ENCODE measurements at places on chromosomes 3 and 15.

DNA sequence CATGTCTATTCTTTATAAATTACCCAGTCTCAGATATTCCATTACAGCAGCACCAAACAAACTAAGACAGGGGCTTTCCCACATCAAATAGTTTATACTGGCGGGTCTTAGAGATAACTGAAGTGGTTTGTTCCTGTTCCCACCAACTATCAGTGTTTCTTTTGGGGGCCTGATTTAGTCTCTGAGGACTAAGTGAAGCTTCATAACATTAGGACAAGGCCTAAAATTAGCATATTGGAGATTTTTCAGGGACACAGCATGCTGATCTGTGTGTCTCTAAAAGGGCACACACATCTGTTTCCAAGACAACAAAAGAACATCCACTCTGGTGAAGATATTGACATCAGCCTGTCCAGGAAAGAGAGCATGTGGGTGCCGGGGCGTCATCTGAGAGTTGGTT lies 72.6 kb upstream of the SEMA6D start:
- DNase-seq, result no peak

GRCh38 chr15:62369454-62369853 lies 204.4 kb upstream of the C2CD4B start:
- no peak for DNase-seq

DNA sequence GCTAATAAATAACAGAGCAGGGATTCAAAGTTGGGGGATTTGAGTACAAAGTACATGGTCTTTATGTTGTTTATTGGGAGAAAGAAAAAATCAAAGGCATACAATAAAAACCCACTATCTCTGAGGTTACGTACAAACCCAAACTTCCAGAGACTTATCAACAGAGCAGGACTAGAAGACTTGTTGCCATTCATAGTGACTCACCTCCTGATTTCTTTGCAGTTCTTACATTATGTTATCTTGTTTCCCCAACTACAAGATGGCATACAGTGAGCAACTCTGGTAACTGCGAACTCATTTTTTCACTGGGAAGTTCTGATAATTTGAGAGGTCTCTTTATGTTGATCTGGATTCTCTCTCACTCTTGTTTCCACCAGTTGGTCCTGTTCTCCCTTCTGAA lies 80.6 kb upstream of the ETV5 start:
- DNase-seq, result no peak

DNA sequence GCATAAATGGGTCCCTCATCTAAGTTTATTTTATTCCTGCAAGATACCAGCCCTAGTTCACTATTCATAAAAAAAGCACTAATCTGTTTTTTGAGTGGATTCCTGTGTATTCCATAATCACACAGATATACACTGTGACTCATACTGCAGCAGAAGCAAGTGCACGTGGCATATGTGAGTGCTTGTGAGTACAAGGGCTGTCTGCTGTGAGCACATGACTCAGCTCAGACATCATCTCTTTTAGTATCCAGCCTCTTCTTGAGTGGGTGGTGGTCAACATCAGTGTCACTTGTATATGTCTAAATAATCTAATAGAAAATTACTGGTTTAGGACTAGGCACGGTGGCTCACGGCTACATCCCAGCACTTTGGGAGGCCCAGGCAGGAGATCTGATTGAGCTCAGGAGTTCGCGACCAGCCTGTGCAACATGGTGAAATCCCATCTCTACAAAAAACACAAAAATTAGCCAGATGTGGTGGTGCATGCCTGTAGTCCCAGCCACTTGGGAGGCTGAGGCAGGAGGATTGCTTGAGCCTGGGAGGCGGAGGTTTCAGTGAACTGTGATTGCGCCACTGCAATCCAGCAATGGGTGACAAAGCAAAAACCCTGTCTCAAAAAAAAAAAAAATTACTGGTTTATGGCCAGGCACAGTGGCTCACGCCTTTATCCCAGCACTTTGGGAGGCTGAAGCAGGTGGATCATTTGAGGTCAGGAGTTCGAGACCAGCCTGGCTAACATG lies 49.8 kb downstream of the NIPA2 start:
- DNase-seq, result peak; percentile 32

DNA sequence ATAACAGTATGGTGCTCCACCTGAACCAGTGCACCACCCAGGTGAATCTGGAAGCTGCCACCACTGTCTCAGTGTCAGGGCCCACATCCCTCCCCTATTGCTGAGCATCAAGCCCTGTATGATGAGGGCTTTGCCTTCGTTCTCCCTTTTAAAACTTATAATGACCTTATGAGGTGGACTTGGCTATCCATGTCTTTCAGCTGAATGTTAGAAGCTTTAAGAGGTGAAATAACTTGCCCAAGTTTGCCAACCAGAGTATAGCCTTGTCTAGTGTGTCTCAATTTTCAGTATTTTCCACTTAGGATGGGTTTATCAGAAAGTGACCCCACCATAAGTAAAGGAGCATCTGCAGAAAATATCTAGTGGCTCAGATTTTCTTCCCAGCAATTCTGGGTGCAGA lies 87.8 kb downstream of the SHOX2 start:
- no peak for DNase-seq

DNA sequence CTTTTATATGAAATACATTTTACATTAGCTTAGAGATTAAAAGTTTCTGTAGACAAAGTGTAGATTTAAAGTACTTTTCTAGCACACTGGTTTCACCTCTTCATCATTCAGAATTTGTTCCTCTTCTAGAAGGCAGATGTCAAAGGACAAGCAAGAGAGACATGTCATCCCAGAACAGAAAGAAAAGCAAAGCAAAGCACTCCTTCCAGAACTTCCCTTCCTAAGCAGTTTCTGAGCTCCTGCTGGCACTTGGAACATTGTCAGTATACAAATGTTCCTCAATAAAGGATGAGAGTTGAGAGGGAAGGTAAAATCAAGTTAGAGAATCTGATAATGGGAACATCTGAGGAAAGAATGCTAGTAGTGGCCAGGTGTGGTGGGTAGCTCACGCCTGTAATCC lies 26.2 kb downstream of the TMOD3 start:
- DNase-seq, result no peak

- DNase-seq, result no peak
These were observed 180.2 kb downstream of the SLCO3A1 start for GRCh38 chr15:92033723-92034122.

- DNase-seq, result no peak
These were observed 282.8 kb downstream of the CTNNB1 start for GRCh38 chr3:41482134-41482533.

DNA sequence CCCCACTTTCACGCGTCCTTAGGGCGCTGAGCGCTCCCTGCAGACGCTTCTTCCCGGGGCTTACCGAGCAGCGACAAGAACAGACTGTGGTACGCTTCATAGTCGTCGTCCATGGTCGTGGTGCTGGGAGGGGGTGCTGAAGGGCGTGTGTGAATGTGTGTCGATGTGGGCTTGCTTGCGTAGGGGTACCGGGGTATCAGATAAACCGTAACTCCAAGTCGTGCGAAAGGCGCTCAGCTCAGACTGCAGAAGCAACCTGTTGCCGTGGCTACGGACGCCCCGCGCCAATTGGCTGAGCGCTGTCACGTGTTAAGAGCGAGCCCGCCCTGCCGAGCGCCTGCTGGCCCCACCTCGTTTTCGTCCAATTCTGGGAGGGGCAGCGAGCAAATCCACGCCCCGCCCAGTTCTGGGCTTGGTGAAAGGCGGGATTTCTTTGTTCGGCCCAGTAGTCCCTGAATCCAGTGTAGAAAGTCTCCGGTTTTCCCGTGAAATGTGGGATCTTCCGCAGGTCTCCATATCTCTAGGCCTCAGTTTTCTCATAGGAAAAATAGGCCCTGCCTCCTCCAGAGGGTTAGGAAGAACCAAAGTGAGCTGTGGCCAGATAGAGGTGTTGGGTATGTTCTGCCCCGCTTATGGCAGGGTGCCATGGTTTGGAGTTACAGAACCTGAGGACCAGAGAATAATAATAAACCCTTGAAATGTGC lies at the start of gene EFCAB12:
TSS of gene EFCAB12 (minus strand) at position 261 of the 704 bp plus-strand sequence. CDS start at position 113, 148 bp downstream.
- peak; percentile 95 for DNase-seq

GRCh38 chr15:59294574-59295260 lies 78.0 kb downstream of the MYO1E start:
- DNase-seq, result no peak

DNA sequence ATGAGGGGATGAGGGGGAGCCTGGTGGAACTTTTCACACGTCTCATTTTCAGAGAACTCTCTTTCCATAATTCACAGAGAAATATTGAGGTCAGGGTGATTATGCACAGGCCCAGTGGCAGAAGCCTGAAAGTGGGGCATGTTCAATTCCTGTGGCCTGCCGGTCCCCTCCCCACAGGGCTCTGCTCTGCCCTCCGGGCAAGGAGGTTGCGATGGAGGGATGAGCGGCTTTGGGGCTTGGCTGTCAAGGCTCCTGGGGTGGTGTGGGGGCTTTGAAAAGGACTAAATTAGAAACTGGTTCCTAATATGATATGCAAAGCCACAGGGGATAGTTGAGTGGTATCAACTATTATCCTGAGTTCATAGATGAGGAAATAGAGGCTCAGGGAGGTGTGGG lies 9.2 kb upstream of the KY start:
- no peak for DNase-seq

DNA sequence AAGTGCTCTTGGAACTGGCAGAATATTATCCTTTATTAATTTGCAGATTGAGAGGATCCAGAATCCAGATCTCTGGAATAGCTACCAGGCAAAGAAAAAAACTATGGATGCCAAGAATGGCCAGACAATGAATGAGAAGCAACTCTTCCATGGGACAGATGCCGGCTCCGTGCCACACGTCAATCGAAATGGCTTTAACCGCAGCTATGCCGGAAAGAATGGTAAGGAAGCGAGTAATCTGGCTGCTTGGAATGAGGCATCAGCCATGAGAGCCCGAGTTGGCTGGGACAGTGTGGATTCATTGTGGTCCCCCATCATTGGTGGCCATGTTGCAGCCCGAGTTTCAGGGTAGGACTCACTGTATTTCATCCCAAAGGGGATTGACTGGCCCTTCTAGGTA lies 47.1 kb downstream of the PARP14 start:
- no peak for DNase-seq

- no peak for DNase-seq
These were observed 28.6 kb upstream of the UMPS start for GRCh38 chr3:124701687-124702086.

DNA sequence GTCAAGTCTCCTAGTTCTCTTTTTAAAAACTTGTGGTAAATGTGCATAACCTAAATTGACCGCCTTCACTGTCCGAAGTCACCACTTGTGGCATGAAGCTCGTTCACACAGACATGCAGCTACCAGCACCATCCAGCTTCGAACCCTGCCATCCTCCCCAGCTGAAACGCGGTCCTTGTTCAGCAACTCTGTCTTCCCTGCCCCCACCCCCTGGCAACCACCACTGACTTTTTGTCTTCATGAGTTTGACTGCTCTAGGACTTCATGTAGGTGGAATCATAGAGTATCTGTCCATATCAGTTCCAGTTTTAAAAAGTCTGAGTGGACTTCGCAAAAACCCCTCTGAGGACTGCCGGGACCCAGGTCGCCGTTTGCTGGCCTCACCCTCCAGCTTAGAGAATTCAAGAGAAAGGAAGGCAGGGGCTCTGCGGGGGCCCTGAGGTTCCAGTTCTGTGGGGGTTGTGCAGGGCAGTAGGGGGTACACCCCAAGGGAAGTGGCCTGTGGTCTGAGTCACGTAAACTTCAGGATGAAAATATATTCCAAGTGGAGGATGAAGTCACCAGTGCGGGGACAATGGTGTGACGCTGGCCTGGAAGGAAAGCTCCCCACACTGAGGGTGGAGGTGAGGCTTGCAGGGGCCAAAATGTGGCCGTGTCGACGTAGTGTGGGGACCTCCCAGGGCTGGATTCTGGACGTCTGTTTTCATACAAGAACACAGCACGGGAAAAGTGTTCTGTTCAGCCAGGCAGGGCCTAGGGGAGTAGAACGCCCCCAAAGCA lies 67.6 kb downstream of the ABTB1 start:
- DNase-seq, result no peak

- DNase-seq, result no peak
These were observed 47.9 kb upstream of the FURIN start for GRCh38 chr15:90820481-90820880.

DNA sequence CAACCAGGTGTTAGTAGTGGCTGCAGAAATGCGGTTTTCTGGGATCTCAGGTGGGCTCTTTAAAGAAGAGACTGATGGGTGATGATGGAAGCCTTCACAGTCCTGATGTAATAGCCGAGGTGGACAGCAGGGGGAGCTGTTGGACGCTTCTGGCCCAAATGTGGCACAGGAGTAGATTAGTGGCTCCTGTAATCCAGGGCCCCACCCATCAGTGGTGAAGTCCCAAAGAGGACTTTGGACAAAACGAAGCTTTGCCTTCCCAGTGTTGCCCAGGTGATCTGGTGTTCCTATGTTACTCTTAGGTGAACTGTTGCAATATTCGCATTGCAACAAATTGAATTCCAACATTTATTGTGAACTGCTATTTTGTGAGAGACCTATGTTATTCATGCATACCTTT lies 31.8 kb upstream of the MYZAP start:
- peak; percentile 70 for DNase-seq

Measured in K562 (cell line).